ENCODE measurements at places on chromosomes 3 and 15.

GRCh38 chr3:155704061-155704460 is 40.8 kb downstream of the PLCH1 start:
- DNase-seq: no peak

- DNase-seq: no peak
Measured at GRCh38 chr3:2154621-2155020, 56.0 kb downstream of the CNTN4 start.

GRCh38 chr3:29853841-29854397 is 573.0 kb downstream of the RBMS3 start:
- DNase-seq: no peak

- DNase-seq: no peak
Measured at GRCh38 chr15:71261418-71261817, 146.1 kb downstream of the THSD4 start.

DNA sequence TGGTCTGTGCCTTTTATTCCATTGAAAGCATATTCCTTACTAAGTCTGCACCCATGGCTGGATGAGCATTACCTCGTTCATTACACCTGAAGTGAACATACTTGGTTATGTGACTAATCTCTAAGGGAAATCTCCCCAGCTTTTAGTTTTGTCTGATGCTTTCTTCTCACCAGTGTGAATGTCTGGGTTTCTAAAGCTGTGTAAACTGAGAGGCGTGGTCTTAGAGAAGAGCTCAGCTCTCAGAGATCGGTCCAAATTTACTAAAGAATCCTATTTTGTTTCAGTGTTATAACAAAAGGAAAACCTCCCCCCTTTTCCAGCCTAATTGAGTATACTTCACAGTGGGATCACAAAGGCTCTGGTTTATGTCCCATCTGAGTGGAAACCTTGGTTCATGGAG is 352.3 kb downstream of the PTPRG start:
- DNase-seq: no peak

GRCh38 chr3:151093905-151094304 is 8.4 kb downstream of the MED12L start:
- DNase-seq: no peak

DNA sequence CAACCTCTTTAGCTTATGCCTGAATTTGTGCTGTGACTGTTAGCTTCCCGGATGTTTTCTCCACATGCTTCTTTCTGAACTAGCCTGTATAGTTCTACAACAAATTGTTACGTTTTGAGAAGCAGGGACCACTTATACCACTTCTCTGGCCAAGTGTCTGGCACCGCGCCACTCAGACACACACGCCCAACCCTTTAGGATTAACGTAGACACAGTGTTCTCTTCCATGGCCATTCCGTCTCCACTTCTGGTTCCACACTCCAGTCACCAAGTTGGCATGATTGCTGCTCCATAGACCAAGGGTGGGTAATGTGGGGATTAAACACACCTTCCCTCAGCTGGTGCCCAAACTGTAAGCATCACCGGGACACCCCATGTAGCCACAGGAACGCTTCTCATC is 755 bp upstream of the TMEM108 start:
- DNase-seq: no peak

GRCh38 chr15:80234883-80235282 is 17.1 kb downstream of the CTXND1 start:
- peak; percentile 12 for DNase-seq

DNA sequence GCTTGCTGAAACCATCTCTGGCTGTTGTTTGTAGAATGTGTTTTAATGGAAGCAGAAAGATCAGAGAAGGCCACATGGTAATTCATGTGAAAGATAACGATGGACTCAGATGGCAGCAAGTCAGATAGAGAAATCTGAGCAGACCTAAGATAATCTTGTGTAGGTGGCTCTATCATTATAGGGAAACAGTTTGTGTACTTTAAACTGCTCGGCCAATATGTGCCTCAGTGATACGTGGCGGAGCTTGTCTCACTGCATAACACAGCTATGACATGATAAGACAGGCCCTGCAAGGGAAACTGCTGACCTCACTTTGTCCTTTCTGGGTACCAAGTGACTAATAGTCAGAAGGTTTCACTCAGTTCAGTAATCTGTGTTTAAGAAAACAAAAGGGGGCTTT is 51.0 kb downstream of the MME start:
- no peak for DNase-seq

DNA sequence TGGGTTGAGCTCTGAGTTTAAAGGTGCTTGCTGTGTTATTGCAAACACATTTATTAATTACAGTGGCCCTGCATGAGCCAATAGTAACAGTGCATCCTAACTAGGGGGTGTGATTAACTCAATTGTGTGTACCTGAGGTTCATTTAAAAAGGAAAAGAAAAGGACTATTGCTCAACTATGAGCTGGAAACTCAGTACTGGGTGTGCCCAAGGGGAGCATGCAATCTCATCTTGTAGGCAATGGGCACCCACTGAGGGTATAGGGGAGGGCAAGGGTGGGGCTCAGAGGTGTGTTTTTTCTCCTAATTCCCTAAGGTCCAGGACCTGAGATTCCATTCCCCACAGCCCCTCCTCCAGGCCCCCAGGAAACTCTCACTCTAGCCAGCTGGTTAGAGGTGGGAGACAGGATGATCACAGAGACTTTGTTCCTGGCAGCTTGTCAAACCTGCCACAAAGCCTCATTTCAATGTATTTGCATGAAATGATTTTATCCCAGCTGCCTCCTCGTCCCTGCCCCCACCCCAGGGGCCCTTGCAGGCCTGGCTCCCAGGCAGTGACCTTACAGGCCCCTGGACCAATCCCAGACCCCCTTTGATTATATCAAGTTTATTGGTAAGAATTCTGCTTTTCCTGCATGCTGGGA is 220.7 kb downstream of the TBC1D2B start:
- no peak for DNase-seq

- no peak for DNase-seq
Measured at GRCh38 chr3:128801779-128802380, 75.9 kb downstream of the RAB7A start.

GRCh38 chr3:107458871-107459270 is 63.9 kb upstream of the BBX start:
- no peak for DNase-seq

DNA sequence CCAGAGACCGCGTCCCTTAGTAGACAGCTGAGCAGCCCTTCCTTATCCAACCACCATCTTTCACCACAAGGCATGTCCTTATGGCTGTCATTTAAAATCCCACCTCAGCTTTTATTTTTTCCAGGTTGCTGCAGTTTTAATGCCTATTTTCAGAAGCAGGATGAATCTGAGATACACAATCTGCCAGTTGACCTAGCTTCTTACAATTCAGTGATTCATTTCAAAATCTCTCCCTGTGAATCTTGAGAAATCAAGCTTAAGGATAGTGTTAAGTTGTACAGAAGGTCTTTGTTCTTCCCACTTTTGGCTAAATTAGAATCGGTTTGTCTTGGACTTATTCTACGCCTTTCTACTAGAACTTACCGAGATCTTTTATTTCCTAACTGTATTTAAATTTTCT is 522.3 kb upstream of the CFAP20DC start:
- DNase-seq: no peak

GRCh38 chr3:117743993-117744392 is 1034.4 kb downstream of the TUSC7 start:
- DNase-seq: no peak

DNA sequence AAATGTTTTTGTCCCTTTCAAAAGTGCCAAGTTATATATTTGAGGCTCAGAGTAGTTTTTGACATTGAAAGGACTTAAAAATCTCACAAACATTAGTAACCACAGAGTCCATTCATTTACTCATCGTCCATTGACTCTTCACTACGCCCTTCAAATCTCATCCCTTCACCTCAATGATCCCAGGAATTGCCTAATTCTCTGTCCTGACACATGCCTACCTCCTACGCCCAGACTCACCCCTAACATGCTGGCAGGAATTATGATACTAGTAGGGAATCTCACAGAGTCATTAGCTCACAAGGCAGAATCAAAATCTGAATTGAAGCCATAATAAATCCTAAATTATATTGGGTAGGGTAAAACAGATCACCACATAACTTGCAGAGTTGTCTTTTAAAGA is 410.1 kb downstream of the RAP2B start:
- DNase-seq: no peak

DNA sequence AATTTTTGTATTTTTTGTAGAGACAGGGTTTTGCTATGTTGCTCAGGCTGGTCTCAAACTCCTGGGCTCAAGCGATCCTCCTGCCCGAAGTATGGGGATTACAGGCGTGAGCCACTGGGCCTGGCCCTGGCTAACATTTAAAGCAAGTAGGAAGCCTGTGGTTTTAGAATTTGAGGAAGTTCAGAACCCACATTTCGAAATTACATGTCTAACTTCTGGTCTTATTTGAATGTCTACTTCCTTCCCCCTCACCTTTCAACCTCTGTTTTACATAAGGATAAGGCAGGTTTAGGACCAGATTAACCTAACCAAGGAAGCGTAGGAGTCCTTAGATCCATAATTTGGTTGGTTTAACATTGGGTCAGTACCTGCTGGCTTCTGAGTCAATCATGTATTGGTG is 120.5 kb upstream of the PROK2 start:
- DNase-seq: no peak

GRCh38 chr15:101068523-101068960 is 149.4 kb downstream of the LRRK1 start:
- DNase-seq: no peak

- DNase-seq: no peak
Measured at GRCh38 chr15:29651476-29652233, 170.6 kb downstream of the TJP1 start.

GRCh38 chr3:126995926-126996512 is 13.1 kb downstream of the PLXNA1 start:
- DNase-seq: no peak

GRCh38 chr3:157347577-157348303 is 88.9 kb upstream of the PTX3 start:
- no peak for DNase-seq

Data from NCI-H460 (cell line).